ENCODE measurements at places on chromosomes 3 and 15.

GRCh38 chr3:104102386-104102785 is 1264.3 kb upstream of the ALCAM start:
- DNase-seq = no peak

DNA sequence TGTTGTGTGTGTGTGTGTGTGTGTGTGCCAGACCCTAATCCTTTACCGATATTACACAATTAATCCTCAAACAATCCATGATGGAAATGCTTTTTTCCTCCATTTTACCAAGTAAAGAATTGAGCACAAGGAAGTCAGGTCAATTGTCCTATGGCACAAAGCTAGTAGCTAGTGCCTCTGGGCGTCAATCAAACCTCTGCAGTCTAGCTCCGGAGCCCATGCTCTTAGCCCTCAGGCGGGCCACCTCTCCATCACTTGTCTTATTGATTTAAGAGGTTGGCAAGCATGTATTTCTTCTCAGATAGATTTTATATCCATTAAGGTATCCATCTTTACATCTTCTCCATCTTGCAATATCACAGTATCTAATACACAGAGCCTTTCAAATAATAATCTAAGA is 886.6 kb downstream of the TBL1XR1 start:
- no peak for DNase-seq

GRCh38 chr15:100911086-100911485 is 8.1 kb upstream of the LRRK1 start:
- no peak for DNase-seq

- no peak for DNase-seq
These were observed 27.7 kb downstream of the CCDC54 start for GRCh38 chr3:107404727-107405469.

GRCh38 chr15:90603893-90604292 is 74.2 kb downstream of the CRTC3 start:
- DNase-seq = no peak

DNA sequence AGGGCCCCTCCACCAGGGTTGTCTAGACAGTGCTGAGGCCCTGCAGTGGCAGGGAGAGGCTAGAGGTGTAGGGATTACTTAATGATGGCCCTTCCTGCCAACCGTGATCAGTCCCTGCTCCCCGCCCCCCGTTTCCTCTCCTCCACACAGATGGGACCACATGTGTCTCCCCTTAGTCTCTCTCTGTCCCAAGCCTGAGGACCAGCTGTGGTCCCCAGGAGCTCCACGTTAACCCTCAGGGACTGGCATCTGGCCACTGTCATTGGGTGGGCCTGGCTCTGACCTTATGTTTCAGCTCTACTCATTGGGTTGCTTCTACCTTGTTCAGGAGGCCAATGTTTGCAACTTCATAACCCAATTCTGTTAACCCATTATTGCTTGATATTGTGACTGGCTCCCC is 6.0 kb upstream of the ALPK3 start:
- no peak for DNase-seq

DNA sequence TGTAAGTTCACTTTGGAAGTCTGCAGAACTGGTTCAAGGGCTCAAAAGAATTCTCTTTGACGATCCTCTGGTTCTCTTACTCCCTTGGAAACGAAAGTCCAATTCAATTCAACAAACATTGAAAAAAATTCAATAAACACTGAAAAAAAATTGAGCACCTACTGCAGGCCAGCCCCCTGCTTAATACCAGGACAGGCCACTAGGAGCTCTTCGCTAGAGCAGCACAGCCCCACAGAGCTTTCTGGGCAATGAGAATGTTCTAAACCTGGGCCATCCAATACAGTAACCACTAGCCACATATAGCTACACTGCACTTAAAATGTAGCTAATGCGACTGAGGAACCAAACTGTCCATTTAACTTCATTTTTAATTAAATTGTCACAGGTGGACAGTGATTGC is 50.4 kb upstream of the DCLK3 start:
- DNase-seq = no peak

- DNase-seq = no peak
These were observed 130.1 kb downstream of the SRGAP3 start for GRCh38 chr3:9119331-9119730.

DNA sequence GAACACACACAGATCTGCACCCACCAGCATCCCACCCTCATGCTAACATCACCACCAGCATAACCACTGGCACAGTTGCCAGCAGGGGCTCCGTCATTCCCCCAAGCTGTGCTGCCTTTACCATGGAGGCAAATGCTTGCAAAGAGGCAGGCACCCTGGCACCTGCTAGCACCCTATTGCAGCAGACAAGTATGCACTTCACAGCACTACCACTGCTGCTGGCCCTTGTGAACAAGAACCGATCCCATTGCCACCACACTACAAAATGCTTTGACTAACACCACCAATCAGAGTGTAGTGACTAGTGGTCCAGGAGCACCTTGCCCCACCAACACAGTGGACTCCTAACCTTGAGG is 862.2 kb upstream of the DPPA4 start:
- DNase-seq = no peak

DNA sequence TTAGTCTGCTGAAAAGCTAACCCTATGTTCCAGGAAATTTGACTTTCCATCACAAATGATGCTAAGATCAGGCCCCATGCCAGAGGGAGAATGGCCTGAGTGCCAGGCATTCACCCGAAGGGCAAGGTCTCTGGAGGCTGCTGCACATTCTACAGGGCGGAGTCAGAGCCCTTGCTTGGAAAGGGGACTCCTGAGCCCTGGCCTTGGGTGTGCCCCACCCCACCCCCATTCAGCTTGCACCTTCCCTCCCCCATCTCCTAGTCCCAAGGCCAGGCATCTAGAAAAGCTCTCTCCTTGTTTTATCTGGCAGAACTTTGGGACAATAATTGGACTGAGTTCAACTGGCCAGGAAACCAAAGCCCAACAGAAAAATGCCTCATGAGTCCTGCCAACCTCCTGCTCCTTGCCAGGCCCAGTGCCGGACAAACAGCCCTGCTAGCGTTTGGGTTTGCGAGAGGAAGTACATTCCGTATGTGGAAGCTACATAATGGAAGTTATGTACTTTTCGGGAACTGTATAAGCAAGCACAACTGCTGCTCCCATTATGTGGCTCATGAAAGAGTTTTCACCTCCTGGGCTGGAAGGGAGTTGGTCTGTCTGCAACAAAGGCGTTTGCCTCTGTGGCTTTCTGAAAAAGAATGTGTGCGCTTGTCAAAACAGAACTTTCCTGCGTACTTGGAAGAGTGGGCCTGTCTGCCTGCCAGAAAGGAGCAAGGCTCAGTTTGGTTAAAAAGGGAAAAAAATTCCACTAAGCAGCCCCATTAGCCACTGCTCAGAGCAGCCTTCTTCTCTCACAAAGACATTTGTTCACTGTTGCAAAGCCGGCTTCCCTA is 321.5 kb upstream of the CTNNB1 start:
- DNase-seq = no peak

DNA sequence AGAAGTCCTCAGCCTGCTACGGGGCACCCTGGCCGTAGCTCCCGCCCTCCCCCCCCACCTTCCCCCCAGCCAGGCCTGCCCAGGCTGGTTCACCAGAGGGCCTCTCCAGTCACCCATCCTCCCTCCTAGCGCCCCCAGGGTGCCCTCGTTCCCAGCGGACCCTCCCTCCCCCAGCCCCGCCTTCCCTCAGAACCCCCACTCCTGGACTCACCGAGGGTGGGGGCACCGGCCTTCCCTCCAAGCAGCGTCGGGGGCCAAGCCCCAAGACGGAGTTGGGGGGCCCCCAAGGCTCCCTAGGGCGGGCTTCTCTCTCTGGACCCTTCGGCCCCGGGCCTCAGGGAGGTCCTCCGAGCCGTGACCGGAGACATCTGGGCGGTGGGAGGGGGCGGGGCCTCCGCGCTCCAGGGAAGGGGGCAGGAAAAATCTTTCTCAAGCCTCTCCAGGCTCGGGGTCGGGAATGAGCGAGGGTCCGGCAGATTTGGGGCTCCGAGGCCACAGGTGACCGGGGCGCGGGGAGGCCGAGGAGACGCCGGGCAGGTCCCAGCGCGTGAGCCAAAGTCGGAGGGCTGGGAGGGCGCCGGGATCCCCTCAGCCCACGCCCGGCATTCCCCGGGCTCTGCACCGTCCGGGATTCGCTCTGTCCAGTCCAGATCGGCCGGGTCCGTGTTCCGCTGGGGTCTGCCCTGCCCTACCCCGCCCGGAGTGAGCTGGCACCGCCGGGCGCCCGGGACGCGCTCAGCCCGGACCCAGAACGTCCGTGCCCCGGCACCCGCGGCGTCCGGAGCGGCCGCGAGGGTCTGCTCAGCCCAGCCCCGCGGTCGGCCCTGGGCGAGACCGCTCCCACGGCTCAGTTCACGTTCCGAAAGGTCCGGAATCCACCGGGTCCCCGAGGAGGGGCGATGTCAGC is 999 bp downstream of the INSYN1 start:
- DNase-seq = no peak

- DNase-seq = no peak
These were observed 145.3 kb downstream of the ADAMTS17 start for GRCh38 chr15:100196326-100197058.

- no peak for DNase-seq
These were observed 43.8 kb upstream of the SCAANT1 start for GRCh38 chr3:63955830-63956545.

DNA sequence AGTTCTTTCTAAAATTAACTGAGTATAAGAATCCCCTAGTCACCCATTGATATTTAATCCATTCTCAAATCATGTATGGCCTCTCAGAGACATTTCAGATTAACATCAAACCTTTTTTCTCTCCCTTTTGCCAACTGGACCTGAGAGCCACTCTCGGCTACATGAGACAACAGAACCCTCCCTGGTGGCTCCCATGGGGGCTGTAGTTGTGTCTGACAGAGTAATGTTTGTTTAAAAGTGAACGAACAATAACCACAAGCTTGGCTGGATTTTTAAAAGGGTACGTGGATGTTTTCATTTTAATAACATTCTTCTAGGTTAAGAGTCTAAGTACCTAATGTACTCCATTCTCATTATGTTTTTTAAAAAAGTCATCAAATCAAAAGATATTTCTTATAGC is 37.1 kb downstream of the P3H2 start:
- DNase-seq = no peak

- DNase-seq = no peak
These were observed 81.7 kb downstream of the MSL2 start for GRCh38 chr3:136114421-136114820.

- no peak for DNase-seq
These were observed 3.2 kb upstream of the GABRG3 start for GRCh38 chr15:26967719-26968269.

DNA sequence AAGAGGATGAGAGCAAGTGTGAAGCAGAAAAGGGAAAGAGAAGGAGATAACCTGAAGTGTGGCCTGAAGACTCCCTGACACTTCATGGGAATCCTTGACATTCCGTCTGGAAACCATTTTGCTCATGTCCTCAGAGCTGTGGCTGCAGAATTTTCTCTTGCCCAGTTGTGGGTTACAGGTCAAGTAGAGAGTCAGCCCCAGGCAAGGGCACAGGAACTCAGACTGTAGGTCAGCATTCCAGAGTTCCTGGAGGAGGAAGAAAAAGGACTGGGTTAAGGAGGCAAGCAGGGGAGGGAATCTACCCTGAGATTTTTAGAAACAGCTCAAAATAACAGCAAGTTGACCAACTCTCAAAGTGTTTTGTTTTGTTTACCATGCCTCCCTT is 4.1 kb upstream of the THSD4 start:
- DNase-seq = no peak

- no peak for DNase-seq
These were observed 112.6 kb downstream of the USP13 start for GRCh38 chr3:179765396-179765795.

DNA sequence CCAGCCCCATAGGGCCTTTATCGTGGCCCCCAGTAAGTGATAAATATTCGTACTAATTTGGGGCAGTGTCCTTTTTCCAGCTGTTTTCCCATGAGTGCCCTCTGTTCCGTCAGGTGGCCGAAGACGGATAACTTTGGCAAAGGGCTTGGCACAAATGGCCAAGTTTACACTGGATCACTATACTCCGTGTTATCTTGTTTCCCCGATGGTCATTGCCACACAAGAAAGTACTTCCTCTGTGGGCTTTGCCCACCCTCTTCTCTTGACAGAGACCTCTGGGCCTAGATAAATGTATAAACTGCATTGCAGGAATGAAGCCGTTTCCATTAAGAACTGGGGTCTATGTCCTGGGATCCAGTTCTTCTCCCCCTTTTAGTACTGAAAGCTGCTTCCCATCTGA is 39.1 kb downstream of the SMAD3 start:
- DNase-seq = no peak

- DNase-seq = no peak
These were observed 2.3 kb downstream of the SETD5 start for GRCh38 chr3:9399746-9400145.

GRCh38 chr3:184771301-184772127 is 40.5 kb upstream of the VPS8 start:
- no peak for DNase-seq

GRCh38 chr15:62941699-62942098 is 100.8 kb upstream of the TPM1 start:
- no peak for DNase-seq

DNA sequence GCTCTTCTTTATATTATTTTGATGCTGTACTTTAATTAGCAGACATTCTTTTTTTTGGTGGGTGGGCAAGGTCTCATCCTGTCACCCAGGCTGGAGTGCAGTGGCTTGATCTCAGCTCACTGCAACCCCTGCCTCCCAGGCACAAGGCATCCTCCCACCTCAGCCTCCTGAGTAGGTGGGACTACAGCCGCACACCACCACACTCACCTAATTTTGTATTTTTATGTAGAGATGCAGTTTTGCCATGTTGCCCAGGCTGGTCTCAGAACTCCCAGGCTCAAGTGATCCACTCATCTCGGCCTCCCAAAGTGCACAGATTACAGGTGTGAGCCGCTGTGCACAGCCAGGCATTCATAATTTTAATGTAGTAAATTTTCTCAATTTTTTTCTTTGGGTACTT is 608.1 kb downstream of the ZNF385D start:
- no peak for DNase-seq

- no peak for DNase-seq
These were observed 272.1 kb downstream of the BBX start for GRCh38 chr3:107794664-107795443.

GRCh38 chr15:45162771-45163507 is 24.8 kb downstream of the SHF start:
- DNase-seq = peak; percentile 41

DNA sequence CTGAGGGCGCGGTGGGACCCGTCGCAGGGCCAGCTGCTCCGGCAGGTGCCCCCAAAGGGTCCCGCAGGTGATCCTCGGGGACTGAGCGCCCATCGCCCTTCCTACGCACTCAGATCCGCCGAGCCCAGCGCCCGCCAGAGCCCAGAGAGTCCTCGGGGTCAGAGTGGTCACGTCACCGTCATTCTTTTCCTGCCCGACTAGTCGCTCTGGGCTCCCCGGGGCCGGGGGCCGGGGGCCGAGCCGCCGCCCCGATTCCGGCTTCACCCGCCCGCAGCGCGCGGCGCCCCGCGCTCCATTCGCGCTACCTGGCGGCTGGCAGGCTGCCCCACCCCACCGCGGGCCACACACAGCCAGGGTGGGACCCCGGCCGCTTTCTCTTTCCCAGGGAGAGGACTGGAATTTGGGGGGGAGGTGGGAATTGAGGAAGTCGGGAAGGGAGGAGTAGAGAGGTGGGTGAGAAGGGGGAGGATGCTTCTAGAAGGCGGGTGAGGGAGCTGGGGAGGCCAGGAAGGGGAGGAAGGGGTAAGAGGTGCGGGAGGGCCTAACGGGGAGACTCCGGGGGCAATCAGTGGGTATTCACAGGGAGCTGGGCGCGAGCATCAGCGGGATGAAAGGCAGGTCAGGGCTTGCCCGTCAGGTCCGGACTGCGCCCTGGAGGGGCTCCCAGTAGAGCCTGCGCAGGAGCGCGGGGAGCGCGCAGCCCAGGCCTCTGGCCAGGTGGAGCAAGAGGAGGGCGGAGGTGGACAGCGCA is 36.1 kb upstream of the EPHB3 start:
- DNase-seq = no peak

Data from activated gamma-delta T cell treated with anti-CD3 and anti-CD28 coated beads, Interleukin-2, amount 50 U/mL, for 16 hours (primary cell).